Astrocyte (in vitro differentiated cells and primary cell): ENCODE measurements at places on chromosomes 2 and 18.

DNA sequence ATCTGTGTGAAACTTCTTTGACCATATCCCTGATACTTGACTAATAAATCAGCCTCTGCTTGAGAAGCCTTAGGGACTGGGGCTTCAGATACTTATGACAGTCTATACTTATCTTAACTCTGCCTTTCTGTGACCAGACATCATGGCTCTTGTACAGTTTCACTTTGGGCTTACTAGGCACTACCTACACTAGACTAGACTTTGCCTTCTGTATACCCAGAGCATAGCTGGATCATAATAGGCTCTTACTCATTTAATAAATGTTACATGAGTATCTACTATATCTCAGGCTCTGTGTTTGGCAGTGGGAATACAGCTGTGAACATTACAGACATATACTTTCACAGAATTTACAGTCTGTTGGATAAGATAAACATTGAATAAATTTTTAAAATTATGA is 9.0 kb downstream of the UGP2 start:
- DNase-seq, result no peak

DNA sequence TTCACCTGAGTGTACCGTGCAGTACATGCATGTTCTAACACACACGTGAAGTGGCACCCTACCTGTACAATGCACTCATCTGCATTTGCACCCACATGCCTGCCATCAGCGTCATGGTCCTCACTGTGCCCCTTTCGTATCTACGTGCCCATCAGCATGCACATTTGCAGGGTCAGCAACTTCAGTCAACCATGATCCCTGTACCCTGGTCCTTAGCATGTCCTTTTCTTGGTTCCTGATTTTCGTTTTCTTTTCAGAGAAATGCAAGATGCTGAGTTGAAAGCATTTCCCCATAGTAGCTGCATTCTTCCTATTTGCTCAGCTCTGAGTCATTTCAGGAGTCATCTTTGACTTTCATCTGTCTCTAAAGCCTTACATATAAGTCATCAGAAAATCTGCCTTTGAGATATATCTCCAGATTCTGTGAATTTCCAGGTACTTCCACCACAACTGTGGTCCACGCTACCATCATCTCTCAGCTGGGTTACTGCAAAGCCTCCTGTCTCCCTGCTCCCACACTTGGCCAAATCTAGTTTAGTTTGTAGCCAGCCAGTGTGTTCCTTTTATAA is 14.7 kb upstream of the PUM2 start:
- DNase-seq, result peak; percentile 61

- DNase-seq, result no peak
Observed at GRCh38 chr2:239313776-239314175, 87.0 kb downstream of the HDAC4 start.

DNA sequence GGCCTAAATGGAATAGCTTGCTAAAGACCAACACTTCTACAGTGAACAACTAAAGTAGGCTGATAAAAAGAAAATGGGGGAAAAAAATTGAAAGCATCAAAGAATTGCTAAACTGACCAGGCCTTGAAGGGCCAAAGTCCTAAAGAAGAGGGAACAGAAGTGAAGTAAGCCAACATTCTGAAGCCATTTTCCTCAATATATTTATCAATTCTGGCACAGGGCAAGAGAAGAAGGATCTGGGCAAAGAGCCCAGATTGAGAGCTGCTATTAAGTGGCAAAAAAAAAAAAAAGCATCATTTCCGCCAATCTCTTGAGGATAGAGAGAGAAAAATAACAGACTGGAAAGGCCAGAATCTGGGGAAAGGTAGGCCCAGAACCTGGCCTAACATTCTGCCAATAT is 25.7 kb downstream of the FANCL start:
- DNase-seq, result peak; percentile 8

GRCh38 chr2:176961775-176962619 is 250.6 kb upstream of the HNRNPA3 start:
- no peak for DNase-seq

DNA sequence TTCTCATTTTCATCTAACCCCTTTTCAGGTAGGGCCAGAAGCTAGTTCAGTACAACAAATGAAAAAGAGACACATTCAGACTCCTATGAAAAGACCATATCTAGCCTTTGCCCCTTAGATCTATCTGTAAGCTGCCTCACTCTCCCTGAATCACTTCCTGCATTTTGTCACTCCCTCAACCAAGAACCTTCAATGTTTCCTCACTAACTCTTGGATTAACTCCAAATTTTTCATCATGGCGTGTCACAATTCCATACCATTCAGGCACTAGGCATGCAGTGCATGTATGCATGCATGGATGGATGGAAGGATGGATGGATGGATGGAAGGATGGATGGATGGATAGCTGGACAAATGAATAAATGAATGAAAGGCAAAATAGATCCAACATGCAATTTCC is 356.9 kb downstream of the TNS1 start:
- no peak for DNase-seq

DNA sequence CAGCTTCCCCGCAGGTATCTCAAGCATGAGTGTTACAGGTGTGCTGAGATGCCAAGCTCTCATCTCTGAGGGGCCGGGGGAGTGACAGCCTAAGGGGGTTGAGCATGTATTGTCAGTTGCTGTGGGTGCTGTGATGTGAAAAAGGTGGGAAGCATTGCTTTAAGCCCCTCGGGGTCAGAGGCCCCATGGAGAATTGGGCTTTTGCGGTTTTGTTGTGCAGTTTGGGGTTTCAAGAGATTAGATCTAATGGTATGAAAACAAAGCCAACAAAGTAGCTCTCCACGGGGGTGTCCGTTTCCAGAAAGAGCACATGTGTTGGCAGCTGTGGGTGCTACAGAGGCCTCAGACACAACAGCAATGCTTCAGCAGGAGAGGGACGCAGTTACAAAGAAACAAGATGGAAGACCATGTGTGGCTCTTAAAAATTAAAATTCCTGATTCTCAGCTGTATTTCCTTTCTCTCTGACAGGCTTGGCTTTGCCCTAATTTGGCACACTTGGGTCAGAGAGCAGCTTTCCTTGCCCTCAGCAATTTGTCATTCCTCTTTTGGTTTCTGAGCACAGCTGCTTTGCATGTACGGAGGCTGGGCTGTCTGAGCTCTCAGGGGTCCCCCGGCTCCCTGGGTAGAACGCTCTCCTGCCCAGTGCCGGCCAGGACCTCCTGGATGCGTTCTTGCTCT is 69.9 kb downstream of the TMEM247 start:
- DNase-seq, result no peak

- no peak for DNase-seq
Observed at GRCh38 chr2:72011791-72012190, 135.9 kb downstream of the CYP26B1 start.

DNA sequence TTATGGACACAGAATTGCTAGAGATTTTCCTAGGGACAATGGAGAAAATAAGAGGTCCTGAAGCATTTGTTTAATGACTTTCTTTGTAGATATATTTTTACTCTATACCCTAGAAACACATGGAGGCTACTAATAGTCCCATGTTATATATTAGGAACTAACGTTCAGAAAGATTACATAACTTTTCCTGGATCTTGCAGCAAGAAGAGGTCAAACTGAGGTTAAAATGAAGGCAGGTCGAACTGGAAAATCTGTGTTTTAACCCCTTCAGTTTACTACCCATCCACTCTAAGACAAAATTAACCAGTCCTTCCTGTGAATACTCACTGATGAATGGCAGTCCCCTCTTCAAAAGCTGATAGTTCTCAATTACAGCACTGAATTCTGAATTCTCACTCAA is 1415.8 kb upstream of the CELF4 start:
- no peak for DNase-seq

- DNase-seq, result no peak
Observed at GRCh38 chr2:139067072-139067471, 286.9 kb upstream of the NXPH2 start.

DNA sequence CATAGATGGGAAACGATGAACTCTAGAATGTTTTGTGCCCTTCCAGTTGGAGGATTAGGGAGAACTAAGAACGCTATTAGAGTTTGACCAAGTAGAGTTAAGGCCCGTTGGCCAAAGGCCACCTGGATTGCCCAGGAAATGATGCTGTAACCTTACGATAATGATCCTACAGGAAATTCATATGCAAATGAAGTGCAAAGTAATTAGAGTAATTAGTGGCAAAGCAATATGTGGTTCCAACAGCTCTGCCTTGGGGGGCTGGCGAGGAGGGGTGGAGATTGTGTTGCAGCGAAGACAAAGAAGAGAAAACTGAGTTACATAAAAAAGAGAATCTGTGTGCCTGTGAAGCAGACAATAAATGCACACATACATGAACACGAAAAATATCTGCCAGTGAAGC is 61.5 kb upstream of the BOD1L2 start:
- DNase-seq, result no peak

DNA sequence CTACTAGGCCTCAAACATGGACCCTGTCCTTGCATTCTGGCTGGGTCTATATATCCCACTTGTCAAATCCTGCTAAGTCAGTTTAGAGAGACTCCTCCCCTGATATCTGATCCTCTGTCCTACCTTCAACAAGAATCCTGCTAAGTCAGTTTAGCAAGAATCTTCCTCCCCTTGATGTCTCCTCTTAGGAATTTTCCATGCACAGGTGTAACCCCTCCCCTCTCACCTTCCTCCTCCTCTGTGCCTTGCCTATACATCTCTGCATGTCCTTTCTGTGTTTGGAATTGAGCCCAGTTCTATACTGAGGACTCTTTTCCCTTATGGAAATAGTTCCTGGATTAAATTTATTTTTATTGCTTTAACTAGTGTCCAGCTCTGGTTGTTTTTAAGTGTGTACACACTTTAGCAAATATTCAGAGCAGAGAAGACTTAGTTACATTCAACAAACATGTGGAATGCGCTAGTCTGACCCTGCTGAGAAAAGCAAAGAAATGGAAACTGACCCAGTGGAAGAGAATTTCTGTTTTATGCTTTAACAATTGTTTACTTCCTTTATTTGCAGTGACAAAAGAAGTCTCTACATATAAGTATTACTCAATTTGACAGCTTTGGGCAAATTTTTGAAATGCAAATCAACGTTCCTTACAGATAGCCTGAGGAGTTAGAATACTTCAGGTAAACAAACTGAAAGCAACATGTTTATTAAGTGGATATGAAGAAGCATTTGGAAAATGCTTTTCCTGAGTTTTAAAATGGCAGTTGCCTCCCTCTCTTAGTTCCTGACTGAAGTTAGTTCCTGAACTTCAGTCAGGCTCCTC is 80.6 kb downstream of the RIT2 start:
- no peak for DNase-seq
